ENCODE measurements at places on chromosomes 12 and 14.

DNA sequence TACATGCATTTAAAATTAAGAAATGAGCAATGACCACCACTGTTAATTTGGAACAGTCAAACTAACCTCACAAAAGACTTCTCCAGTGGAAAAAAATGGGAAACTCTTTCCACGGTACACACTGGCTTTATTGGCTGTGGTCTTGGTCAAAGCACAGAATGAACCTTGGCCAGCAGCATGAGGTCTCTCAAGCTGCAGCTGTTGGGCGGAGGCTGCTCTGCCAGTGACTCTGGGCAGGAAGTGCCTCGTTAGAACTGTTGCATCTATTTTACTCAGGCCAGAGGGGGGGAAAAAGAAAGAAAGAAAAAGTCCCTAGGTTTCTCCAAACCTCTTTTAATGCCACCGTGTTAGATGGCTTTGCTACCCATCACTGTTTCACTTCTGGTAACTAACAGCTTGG, 279.8 kb upstream of the DIO2 start:
- DNase-seq = peak; percentile 55

DNA sequence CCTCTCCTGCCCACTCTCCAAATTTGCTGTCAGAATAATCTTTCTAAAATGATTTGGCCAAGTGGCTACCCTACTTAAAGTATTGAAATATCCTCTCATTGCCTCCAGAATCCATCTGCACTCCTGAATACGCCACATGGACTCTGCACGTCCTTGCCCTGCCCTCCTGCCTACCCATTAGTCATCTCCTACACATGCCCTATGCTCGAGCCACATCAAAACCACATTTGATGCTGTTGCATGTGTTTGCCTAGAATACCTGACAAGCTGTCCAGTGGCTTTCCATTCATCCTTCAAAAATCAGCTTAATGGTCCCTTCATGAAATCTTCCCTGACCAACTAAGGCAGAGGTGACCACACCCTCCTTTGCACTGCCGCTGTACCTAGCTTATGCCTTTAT, 17.0 kb downstream of the VCPKMT start:
- no peak for DNase-seq

DNA sequence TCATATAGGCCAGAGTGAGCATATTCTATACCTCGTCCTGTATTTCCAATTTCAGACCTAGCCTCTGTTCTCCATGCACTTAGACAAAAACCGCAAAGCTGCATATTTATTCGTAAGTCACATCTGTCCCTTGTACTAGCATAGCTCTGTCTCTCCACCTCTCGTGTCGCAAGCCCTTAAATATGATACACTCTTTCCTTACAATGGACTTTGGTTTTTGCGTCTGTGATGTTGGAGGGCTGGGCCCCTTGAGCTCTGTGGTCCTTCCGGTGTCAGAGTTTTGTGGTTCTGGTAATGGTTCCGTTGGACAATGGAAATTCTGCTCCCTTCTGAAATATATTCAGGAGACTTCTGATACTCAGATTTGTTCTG, 11.3 kb downstream of the PRKCH start:
- DNase-seq = no peak

- no peak for DNase-seq
Measured at GRCh38 chr12:69355363-69356028, 4.0 kb upstream of the YEATS4 start.

DNA sequence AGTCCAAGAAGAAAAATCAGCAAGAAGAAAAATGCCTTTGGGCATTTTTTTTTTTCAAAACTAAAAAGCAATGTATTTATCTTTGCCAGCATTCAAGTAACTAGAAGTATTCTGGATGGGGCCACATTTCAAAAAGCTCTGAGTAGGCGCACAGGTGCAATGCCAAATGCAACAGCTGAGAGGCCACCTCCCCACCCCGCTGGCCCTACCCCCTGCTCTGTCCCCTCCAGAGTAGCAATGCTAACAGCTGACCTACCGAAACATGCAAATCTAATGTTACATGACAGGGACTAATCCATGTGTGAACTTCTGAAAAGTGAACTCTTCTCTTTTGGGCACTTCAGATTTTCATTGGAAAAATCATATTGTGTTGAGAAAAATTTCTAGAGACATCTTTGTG, 153.7 kb upstream of the SLC38A2 start:
- no peak for DNase-seq

- DNase-seq = no peak
Measured at GRCh38 chr12:96513166-96513565, 23.8 kb downstream of the CFAP54 start.

- DNase-seq = no peak
Measured at GRCh38 chr12:120866108-120866507, 38.0 kb downstream of the SPPL3 start.

GRCh38 chr14:104247336-104248202, 109.2 kb downstream of the KIF26A start:
- DNase-seq = peak; percentile 19

- no peak for DNase-seq
Measured at GRCh38 chr12:71125515-71125914, 32.3 kb downstream of the TSPAN8 start.

- no peak for DNase-seq
Measured at GRCh38 chr14:88733121-88733520, 59.6 kb downstream of the EML5 start.

- DNase-seq = no peak
Measured at GRCh38 chr14:59918824-59919569, 947 bp upstream of the LRRC9 start.

DNA sequence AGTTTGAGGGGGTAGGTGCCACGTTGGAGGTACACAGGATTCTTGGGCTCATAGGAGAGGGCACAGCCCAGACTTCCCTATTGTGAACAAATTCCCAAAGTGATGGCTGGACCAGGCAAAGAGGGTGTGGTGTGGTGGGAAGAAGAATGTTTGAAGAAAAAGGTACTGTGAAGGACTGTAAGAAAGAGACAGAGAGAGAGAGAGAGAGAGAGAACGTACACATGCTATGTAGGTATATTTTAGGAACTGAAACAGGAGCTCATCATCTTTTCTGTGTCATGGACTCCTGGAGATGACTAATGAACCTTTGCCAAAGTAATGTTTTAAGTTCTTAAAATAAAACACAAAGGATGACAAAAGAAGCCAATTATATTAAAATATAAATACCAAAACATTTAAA, 24.5 kb downstream of the SLC17A8 start:
- no peak for DNase-seq

DNA sequence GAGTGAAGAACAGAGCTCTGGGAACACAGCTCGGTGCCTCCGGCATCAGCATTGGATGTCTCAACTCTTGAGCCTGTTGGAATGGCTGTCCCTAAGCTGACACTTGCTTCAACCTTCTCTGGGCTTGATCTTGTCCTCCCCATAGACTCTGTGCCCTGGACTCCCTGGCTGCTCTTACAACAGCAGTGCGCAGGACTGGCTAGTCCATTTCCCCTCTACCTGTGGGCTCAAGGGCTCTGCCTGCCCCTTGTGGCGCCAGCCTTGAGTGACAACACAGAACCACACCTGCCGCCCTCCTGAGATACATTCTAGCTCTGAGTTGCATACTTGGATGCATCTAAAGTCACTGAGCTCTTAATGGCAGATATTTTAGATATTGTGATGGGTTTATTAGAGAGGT, 6.2 kb downstream of the CRADD start:
- DNase-seq = peak; percentile 62

DNA sequence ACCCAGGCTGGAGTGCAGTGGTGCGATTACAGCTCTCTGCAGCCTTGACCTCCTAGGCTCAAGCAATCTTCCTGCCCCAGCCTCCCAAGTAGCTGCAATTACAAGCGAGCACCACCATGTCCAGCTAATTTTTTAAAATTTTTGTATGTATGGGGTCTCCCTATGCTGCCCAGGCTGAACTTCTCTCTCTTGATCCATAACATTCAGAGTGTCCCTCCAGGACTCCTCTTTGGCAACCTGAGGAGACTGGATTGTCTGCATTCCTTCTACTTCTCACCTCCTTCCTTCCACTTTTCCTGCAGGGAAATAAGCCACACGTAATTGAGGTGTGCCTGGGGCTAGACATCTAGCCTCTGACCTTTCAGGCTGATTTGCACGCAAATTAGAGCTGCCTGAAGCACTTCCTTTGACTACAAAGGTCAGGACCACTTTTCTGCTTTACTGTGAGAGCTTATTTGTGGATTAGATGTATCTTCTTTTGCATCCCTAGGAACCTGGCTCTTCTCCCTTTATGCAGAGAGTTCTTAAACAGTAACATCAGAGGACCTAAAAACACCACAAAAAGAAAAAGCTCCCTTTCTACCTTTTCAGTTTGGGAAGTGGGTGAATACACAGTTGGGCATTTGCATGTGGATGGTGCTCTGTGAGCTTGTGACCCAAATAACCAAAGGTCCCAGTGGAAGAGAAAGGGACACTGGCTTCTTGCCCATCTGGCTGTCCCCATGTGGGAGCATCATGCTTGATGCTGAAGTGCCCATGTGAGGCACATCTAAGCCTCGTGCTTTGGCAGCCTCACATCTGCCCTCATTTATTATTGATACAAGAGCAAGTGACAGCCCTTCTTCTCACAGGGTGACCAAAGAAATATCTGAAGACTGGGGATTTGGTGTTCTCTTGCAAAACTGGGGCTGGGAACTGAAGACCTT, 33.5 kb downstream of the PYGL start:
- DNase-seq = peak; percentile 75

- no peak for DNase-seq
Measured at GRCh38 chr14:64218344-64219240, 75.6 kb downstream of the ESR2 start.

GRCh38 chr14:73718418-73719251, 4.5 kb upstream of the PNMA1 start:
- peak; percentile 87 for DNase-seq

DNA sequence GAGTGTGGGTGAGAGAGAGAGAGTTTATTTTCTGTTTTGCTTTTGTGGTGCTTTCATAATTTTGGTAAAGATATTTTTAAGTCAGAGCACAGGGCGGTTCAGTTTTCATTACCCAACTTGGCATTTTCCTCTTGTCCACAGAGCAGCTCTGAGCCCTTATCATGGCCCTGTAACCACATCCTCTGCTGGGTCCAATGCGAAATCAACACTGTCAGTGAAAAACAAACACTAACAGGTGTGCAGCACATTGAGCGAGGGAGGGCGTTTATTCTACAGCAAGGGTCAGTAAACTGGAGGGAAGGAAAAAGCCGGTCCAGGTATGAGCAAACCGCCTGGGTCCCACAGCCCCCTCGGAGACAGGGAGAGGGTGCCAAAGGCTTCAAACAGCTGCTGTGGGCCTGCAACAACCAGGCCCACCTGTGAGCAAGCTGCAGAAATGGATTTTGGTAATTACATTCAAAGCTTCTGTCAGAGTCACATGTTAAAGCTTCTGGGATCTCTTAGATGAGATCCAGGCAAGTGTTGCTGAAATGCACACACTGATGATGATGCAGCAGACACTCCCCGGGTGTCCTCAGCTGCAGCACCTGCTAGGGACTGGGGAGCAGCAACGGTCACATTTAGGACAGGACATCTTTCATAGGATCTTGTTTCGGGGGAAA, 132.7 kb upstream of the DYRK2 start:
- DNase-seq = no peak

Data from H9 (cell line).